Caki2 (cell line): ENCODE measurements at places on chromosomes 6 and 20.

DNA sequence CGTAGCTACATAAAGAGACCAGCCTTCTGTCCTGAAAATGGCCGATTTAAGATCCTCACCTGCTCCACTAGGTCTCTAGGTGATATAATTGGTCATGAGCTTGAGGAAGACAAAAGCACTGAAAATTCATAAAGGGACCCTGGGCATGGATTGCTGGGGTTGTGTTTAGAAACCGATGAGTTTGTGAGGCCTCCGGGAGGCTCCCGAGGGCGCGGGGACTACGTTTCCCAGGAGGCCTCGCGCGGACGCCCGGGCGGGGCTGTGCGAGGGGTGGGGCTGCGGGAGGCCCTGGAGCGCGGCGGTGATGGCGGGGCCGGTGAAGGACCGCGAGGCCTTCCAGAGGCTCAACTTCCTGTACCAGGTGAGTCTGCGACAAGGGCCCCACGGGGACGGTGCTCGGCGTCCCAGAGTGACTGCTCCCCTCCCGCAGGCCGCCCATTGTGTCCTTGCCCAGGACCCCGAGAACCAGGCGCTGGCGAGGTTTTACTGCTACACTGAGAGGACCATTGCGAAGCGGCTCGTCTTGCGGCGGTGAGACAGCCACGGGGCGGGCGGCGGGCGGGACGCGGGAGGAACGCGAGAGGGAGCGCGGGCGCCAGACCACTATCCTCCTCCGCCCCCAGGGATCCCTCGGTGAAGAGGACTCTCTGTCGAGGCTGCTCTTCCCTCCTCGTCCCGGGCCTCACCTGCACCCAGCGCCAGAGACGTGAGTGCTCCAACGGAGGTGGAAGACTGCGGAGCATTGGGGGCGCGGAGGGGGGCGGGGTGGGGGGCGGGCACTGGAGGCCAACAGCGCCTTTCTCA lies at the start of gene RPP21:
Gene RPP21, plus strand, starts transcription at position 289 of the 804 bp plus-strand sequence. Its CDS starts 16 bp downstream, at position 305.
- peak; percentile 81 for DNase-seq

DNA sequence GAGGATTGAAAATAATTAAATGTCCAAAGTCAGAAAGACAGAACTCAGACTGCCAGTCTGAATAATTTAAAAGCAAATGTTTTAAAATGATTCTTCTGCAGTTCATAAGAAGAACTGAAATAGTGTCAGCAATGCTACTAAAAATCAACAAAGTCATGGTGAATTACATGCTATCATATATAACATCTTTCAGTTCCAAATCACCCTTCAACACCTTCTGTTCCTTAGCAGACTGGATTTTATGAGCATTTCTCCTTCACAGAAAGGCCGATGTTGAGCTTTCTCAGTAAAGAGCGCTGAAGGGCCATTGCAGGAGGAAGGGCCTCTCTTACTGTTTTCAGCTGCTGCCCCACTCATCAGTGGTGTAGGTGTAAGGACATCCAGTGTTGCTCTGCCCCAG lies 63.3 kb downstream of the AIG1 start:
- no peak for DNase-seq

- DNase-seq, result no peak
Observed at GRCh38 chr20:4810426-4811019, 88.8 kb downstream of the PRND start.

GRCh38 chr6:3318821-3319540 lies 60.2 kb downstream of the PSMG4 start:
- no peak for DNase-seq

- no peak for DNase-seq
Observed at GRCh38 chr6:1346558-1347091, 34.7 kb downstream of the FOXQ1 start.

DNA sequence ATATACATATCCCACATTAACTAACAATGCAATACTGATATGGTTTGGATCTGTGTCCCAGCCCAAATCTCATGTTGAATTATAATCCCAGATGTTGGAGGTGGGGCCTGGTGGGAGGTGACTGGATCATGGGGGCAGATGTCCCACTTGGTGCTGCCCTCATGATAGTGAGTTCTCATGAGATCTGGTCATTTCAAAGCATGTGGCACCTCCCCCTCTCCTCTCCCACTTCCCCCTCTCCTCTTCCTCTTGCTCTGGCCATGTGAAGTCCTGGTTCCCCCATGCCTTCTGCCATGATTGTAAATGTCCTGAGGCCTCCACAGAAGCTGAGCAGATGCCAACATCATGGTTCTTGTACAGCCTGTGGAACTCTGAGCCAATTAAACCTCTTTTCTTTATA lies 71.2 kb downstream of the FYN start:
- DNase-seq, result no peak

DNA sequence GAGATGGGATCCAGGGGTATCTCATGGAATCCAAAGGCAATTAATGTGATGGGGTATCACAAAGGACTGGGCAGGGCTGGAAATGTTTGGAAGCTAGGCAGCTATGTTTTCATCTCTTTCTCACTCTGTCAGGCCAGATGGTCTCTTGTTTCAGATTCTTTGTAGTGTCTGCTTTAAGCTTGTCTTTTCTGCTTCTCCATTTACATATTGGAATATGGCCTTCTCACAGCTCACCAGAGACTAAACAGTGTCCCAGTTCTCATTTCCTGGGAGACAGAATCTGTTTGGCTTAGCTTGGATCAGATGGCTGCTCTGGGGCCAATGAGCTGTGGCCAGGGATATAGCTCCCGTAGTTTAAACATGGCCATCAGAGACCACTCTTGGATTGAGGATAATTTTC lies 78.9 kb downstream of the SLC35F1 start:
- DNase-seq, result no peak

DNA sequence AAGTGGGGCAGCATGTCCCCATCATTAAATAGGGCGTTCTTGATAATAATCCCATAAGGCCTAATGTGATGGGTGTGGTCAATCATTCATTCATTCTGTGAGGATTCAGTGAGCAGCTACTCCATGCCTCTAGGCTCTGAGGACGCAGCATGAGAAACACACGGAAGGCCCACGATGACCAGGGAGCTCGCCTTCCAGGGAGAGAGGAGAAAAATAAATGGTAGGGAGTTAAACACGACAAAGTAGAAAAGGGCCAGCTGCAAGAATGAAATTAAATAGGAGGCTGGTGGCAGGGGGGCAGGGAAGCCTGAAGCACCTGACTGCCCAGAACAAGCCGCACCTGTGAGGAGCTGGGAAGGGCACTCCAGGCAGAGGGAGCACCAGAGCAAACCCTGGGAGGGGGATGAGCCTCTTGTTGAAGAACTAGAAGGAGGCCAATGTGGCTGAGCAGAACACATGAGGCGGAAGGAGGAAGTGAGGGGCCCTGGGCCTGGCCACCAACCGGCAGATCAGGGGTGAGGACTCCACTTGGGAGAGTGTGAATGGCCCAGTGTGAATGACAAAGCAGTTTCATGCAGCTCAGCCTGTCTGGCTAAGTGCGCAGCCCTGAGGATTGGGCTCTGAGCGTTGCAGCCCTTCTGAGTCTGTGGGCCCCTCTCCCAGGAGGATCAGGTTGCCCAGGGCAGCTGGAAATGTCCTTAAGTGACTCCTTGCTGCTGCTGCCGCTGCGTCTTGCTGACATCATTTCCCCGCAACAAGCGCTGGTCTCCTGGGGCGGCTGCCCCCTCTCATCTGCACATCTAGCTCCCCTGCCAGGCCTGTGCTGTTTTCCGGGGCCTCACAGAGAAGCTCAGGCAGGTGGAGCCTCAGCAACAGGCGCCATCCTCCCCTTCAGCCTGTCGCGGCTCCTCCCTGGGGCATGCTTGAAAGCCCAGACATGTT lies 99.9 kb downstream of the CDH26 start:
- no peak for DNase-seq

GRCh38 chr20:32805721-32806120 lies 14.0 kb upstream of the MAPRE1 start:
- no peak for DNase-seq

DNA sequence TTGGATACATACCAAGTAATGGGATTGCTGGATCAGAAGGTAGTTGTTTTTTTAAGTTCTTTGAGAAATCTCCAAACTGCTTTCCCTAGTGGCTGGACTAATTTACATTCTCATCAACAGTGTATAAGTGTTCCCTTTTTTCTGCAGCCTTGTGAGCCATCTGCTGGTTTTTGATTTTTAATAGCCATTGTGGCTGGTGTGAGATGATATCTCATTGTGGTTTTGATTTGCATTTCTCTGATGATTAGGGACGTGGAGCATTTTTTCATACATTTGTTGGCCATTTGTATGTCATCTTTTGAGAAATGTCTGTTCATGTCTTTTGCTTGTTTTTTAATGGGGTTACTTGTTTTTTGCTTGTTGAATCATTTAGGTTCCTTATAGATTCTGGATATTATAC lies 34.8 kb downstream of the TOP1 start:
- no peak for DNase-seq

DNA sequence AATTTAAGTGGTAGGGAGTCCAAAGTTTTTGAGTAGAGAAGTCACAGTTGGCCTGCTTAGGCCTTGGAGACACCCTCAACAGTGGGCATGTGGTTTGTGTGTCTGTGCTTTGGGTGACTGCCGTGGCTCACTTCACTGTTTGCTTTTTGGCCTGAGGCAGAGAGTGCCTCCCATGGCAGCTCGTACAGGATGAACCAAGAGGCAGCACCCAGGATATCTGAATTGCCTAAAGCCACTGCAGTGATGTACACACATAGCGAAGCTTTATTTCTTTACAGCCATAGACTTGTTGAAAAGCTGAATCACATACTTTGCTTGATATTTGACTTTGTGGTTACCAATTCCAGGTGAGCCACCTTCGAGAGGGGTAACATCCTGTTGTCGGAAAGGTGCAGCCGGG lies 21.6 kb downstream of the RREB1 start:
- DNase-seq, result no peak

DNA sequence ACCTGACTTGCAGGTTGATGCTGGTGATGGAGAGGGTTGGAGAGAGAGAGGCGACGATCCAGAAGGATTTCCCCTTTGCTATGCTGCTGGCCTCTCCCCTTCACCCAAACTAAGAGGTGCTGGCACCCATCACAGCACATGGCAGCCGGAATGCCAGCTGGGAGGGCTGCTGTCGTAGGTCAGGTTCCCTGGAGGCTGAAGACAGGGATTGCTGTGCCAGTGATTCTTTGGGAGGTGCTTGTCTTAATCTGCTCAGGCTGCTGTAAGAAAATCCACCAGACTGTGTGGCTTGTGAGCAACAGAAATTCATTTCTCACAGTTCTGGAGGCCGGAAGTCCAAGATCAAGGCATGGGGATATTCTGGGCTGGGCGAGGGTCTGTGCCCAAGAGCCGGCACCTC lies 4.4 kb upstream of the ARFGAP1 start:
- no peak for DNase-seq

GRCh38 chr6:4316867-4317400 lies 181.6 kb upstream of the ECI2 start:
- no peak for DNase-seq

GRCh38 chr6:72031471-72031870 lies 145.1 kb downstream of the RIMS1 start:
- no peak for DNase-seq

- DNase-seq, result peak; percentile 66
Observed at GRCh38 chr6:43628393-43629103, 516 bp downstream of the GTPBP2 start.

DNA sequence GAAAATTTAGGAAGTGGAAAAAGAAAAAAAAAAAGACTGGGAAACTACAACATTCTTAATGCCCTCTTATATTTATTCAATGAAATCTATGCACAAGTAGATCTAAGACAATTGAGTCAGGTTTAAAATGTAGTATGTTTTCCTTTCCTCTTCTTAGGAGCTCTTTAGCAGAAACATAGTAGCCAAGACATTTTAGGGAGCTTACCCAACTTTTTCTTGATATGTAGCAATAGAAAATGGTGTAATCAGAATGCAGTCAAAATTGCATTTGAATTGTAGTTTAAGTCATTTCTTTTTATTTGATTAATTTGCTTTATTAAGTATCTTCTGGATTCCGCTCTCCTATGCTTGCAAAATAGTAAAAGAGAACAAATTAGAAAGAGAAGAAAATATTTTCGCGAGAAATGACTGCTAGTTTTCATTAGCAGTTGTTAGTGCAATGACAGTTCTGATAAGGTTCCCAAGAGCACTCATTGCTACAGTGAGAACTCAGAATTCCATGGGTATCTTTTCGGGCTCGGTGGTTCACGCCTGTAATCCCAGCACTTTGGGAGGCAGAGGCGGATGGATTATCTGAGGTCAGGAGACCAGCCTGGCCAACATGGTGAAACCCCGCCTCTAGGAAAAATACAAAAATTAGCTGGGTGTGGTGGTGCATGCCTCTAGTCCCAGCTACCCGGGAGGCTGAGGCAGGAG lies 52.2 kb downstream of the JARID2 start:
- no peak for DNase-seq

DNA sequence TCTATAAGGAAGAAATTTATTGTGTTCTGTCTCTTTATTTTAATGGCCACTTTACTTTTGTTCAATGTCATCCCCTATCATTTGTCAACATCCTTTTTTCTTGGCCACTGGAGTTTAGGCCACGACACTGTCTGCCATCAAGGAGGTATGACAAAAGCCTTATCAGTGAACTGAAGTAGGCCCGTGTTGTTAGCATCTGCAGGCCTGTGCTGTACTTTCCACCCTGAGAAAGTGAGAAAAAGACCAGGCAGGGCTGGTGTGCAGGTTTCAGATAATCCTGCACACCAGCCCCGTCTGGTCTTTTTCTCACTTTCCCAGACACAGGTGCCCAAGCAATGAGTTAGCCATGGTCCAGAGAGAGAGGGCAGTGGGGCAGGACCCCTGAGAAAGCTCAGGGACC lies 57.6 kb downstream of the GOPC start:
- no peak for DNase-seq

- DNase-seq, result no peak
Observed at GRCh38 chr6:13648850-13649249, 33.7 kb downstream of the NOL7 start.

DNA sequence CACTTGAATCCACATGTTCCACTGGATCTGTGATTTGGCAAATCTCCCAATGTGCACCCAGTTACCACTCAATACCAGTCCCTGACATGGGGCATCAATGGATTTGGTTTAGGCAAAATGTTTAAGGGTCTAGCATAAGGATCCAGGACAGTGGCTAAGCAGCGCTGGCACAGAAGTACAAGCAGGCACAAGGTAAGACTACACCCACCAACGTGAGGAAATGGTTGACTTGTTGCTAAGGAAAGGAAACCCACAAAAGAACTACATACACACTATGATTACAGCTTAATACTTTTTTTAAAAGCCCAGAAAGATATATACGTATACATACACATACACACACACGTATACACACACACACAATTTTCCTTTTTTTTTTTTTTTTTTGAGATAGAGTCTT lies 79.0 kb downstream of the DNAAF9 start:
- DNase-seq, result no peak

DNA sequence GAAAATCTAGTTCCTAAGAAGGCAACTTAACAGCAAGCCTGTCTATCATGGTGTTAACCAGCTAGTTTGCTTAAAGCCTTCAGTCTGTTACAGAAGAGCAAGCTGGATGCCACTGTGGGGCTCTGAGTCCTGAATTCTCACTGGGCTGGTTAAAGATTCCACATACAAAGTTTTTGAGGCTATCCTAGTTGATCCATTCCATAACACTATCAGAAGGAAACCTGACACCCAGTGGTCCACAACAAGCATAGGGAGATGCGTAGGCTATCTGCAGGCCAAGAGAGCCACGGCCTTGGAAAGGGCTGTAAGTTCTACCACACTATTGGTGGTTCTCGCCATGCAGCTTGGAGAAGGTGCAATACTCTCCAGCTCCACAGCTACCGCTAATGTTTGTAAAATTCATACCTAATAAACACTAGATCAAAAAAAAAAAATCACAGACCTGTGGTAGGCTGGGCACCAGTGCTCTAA lies 420 bp upstream of the MCCD1 start:
- no peak for DNase-seq
